ENCODE measurements at places on chromosomes 5 and 9. TPM values are rescaled to one million over a fixed set of nuclear protein-coding genes. Genes with fewer than 3 reads are reported as not detected.

The HAND1 gene
- not detected for total RNA-seq

GRCh38 chr5:120886351-120886860, 422.3 kb downstream of the PRR16 start:
- H3K27ac ChIP-seq = no peak overlapping the region
- no peaks in the 10 kb centered on the region for H3K4me1 ChIP-seq
- DNase-seq = no peak
- H3K4me3 ChIP-seq = no peak overlapping the region

DNA sequence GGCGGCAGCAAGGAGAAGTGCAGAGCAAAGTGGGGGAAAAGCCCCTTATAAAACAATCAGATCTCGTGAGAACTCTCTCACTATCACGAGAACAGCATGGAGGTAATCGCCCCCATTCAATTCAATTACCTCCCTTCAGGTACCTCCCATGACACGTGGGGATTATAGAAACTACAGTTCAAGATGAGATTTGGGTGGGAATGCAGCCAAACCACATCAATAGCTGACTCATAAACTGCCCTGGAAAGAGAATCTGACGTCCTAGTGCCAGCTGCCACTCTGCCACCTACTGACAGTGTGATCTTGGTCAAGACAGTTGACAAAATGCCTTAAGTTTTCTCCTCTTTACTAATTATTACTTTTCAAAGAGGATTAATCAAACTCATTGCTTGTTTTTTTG, 128.3 kb downstream of the GPBP1 start:
- H3K36me3 ChIP-seq = no peaks in the 10 kb centered on the region
- H3K4me1 ChIP-seq = peaks cover 30% of the 10 kb centered on the region
- no peak for DNase-seq
- no peaks in the 10 kb centered on the region for H3K27me3 ChIP-seq
- H3K27ac ChIP-seq = no peak overlapping the region

The TERT gene
- 11.8 TPM for total RNA-seq

GRCh38 chr5:172523146-172523745, 68.9 kb upstream of the SH3PXD2B start:
- H3K27ac ChIP-seq = no peak overlapping the region
- no peak overlapping the region for H3K4me3 ChIP-seq
- no peak for DNase-seq

DNA sequence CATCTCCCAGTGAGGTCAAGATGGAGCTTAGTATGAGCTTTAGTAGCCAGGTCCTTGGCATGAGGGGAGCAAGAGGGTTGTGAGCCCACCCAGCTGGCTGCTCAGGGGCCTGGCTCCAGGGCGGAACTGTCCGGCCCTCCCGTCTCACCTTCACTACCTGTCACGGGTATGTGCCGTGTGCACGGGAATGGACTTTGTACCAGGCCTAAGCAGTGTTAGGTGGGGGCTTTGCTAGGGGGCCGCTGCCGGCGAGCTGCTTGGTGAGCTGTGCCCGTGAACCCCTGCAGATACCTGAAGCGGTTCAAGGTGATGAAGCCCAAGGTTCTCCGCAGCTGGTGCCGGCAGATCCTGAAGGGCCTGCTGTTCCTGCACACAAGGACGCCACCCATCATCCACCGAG, 46.7 kb downstream of the WNK2 start:
- no peak for DNase-seq
- H3K36me3 ChIP-seq = no peaks in the 10 kb centered on the region
- H3K27me3 ChIP-seq = peaks cover 4% of the 10 kb centered on the region
- peaks cover 5% of the 10 kb centered on the region for H3K4me1 ChIP-seq
- H3K27ac ChIP-seq = no peak overlapping the region
- no peak overlapping the region for H3K4me3 ChIP-seq

DNA sequence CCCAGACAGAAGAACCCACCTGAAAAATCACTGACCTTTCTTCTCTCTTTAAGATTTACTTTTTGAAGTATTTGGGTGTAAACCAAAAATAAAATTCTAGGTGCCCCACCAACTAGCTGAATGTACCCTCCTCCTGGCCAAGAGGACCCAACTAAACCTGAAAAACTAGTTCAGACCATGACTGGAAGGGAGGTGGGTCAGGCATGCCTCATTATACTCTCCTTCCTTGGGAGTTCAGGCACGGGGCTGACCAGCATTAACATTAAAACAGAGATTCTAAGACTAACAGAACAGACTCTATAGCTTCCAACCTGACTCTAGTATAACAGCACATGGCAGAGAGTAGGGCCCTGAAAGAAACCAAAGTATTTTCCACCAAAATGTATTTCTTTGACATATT, 61.4 kb downstream of the CERT1 start:
- H3K4me1 ChIP-seq = no peaks in the 10 kb centered on the region
- H3K27ac ChIP-seq = no peak overlapping the region
- peaks cover 78% of the 10 kb centered on the region for H3K36me3 ChIP-seq

GRCh38 chr5:138775034-138775433, 21.8 kb downstream of the CTNNA1 start:
- H3K27me3 ChIP-seq = no peaks in the 10 kb centered on the region
- H3K4me1 ChIP-seq = peaks cover 10% of the 10 kb centered on the region
- peaks cover 23% of the 10 kb centered on the region for H3K36me3 ChIP-seq
- no peak for DNase-seq
- no peak overlapping the region for H3K27ac ChIP-seq

The CDH10 gene
- total RNA-seq = not detected

The SAXO1 gene
- total RNA-seq = not detected

The TAF11L5 gene
- total RNA-seq = not detected

DNA sequence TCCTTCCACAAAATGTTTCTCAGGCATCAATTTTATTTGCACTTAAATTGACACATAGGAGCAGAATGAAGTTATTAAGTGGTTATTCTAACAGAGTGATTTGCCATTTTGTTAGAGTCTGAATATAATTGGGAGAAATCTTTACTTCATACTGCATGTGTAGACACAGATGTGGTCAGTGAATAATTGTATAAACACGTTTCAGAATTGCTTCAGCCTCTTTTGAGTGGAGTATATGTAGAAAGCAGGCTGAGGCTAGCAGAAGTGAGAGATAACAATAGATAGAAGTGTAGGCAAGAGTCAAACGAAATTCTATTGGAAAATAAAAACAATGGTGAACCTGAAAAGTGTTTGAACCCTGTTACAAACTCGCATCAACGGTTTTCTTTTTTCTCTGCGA, 270.7 kb downstream of the TMEM167A start:
- no peak overlapping the region for H3K27ac ChIP-seq
- H3K27me3 ChIP-seq = no peaks in the 10 kb centered on the region
- H3K36me3 ChIP-seq = no peaks in the 10 kb centered on the region
- no peaks in the 10 kb centered on the region for H3K4me1 ChIP-seq

The NDFIP1 gene
- 118 TPM for total RNA-seq

- no peaks in the 10 kb centered on the region for H3K36me3 ChIP-seq
- DNase-seq = no peak
- no peaks in the 10 kb centered on the region for H3K4me1 ChIP-seq
Measured at GRCh38 chr5:115666023-115666422, 40.2 kb upstream of the TMED7 start.

DNA sequence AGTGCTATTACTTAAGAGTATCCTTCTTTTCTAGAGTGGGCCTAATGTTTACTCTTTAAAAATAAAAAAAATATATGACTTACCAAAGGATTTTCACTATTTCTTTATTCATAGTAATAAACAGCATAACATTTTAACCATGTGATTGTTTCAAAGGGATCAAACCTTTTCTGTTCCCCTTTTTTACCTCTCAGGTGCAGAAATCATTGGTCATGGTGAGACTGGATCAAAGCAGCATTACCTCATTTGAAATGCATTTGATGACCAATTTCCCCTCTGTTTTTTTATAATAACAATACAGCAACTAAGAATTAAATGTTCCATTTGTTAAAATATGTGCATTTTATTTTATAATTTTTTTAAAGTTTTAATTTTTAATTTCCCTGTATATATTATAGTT, 598.0 kb upstream of the RGMB start:
- H3K4me1 ChIP-seq = no peaks in the 10 kb centered on the region
- DNase-seq = no peak
- H3K27me3 ChIP-seq = no peaks in the 10 kb centered on the region
- no peaks in the 10 kb centered on the region for H3K36me3 ChIP-seq

GRCh38 chr5:131288328-131288727, 24.5 kb downstream of the CDC42SE2 start:
- H3K27ac ChIP-seq = peak overlapping the region; percentile 84
- H3K4me3 ChIP-seq = peak overlapping the region; percentile 64
- H3K4me1 ChIP-seq = peaks cover 50% of the 10 kb centered on the region
- H3K27me3 ChIP-seq = no peaks in the 10 kb centered on the region

GRCh38 chr5:3854188-3854821, 258.7 kb downstream of the IRX1 start:
- H3K27me3 ChIP-seq = no peaks in the 10 kb centered on the region
- DNase-seq = no peak
- H3K36me3 ChIP-seq = no peaks in the 10 kb centered on the region
- no peak overlapping the region for H3K4me3 ChIP-seq

The OXCT1 gene
- 123 TPM for total RNA-seq

The AGXT2 gene
- total RNA-seq = not detected

GRCh38 chr5:35212122-35212982, 17.9 kb downstream of the PRLR start:
- peaks cover 4% of the 10 kb centered on the region for H3K27me3 ChIP-seq
- H3K4me1 ChIP-seq = no peaks in the 10 kb centered on the region
- H3K27ac ChIP-seq = no peak overlapping the region
- H3K36me3 ChIP-seq = no peaks in the 10 kb centered on the region
- no peak overlapping the region for H3K4me3 ChIP-seq

- H3K27ac ChIP-seq = no peak overlapping the region
- peaks cover 16% of the 10 kb centered on the region for H3K4me1 ChIP-seq
- peaks cover 19% of the 10 kb centered on the region for H3K27me3 ChIP-seq
- DNase-seq = no peak
Measured at GRCh38 chr5:154179846-154180710, 10.5 kb upstream of the GALNT10 start.

The CCDC171 gene
- total RNA-seq = 1.8 TPM

GRCh38 chr5:14270209-14270702, 127.1 kb downstream of the TRIO start:
- H3K4me1 ChIP-seq = peaks cover 7% of the 10 kb centered on the region
- H3K27ac ChIP-seq = no peak overlapping the region
- H3K36me3 ChIP-seq = no peaks in the 10 kb centered on the region

DNA sequence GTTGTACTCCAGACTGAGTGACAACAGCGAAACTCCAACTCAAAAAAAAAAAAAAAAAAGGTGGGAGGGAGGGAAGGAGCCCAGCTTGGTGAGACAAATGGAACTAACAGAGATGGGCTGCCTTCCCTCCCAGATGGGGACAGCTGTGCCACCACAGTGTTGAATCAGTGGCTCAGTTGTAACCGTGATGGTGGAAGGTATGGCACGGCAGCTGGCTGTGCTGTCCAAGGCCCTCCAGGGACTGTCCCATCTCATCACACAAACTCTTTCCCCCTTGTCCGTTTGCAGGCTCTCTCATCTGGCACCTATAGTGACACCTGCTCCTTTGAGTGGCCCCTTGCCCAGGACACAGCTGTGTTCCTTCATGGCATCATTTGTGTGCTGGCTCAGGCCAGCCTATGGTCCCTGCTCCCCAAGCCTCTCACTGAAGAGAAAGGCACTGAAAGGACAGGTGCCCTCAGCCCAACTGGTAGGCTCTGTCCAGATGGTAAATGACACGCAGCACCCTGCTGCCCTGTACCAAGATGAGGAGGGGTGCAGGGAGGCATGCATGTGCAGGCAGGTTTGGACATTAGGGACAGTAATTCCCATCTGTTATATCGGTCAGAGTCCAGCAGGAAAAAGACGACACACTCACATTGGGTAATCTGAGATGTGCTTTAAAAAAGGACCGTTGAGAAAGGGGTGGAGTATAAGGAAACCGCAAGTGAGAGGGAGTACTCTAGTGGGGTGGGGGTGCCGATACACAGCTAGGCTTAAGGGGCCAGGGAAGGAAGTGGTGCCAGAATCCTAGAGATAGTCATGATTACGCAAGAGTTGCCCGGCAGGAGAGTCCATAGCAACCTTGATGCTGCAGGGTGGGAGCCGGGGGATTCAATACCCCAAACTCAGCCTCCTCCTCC, 4.3 kb downstream of the SMIM33 start:
- peak overlapping the region; percentile 44 for H3K4me3 ChIP-seq
- H3K4me1 ChIP-seq = peaks cover 61% of the 10 kb centered on the region
- H3K27me3 ChIP-seq = no peaks in the 10 kb centered on the region
- H3K27ac ChIP-seq = peak overlapping the region; percentile 81
- DNase-seq = no peak
- peaks cover 56% of the 10 kb centered on the region for H3K36me3 ChIP-seq

DNA sequence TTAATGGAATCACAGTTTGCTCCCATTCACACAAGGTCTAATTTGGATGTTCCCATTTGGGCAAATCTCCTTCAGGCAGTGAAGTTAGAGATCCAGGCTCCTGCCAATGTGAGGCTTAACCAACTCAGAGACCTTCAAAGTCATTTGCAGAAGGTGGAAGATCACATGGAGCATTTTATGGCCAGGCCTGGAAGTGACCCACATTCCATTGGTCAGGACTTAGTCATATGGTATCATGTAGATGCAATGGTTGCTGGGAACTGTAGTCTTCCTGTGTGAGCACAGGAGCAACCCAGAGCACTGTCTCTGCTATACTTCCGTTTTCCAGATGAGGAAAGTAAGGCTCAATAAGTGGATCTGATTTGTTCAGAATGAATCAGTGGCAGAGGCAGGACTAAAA, 292.7 kb upstream of the SMARCA2 start:
- H3K27ac ChIP-seq = no peak overlapping the region
- no peaks in the 10 kb centered on the region for H3K4me1 ChIP-seq
- no peak overlapping the region for H3K4me3 ChIP-seq
- peaks cover 1% of the 10 kb centered on the region for H3K27me3 ChIP-seq
- DNase-seq = no peak

The ERGIC1 gene
- 53.1 TPM for total RNA-seq

- H3K27me3 ChIP-seq = no peaks in the 10 kb centered on the region
- H3K36me3 ChIP-seq = no peaks in the 10 kb centered on the region
- no peak overlapping the region for H3K27ac ChIP-seq
- H3K4me1 ChIP-seq = no peaks in the 10 kb centered on the region
- no peak for DNase-seq
- no peak overlapping the region for H3K4me3 ChIP-seq
Measured at GRCh38 chr9:116978155-116978554, 291.1 kb downstream of the TRIM32 start.

The FRRS1L gene
- not detected for total RNA-seq

The TOR1B gene
- 23.9 TPM for total RNA-seq

DNA sequence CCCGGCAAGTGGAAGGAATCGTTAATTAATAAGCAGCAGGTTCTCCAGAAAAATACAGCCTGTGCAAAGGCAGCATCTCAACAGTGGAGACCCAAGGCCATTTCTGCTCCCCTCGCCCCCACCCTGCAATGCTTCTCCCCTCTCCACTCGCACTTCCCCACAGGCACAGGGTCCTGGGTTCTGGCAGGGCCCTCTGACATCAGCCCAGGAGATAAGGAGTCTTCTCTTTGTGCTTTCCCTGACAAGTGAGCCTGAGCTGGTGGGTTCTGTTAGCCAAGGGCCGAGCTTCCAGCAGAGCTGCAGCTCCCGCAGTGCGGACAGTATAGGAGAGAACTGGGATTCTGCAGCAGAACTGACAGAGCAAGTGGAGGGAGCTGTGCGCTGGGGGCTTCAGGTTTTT, 257.5 kb downstream of the NSG2 start:
- DNase-seq = no peak
- no peaks in the 10 kb centered on the region for H3K4me1 ChIP-seq
- H3K36me3 ChIP-seq = no peaks in the 10 kb centered on the region
- no peak overlapping the region for H3K27ac ChIP-seq
